Stimulated activated CD4-positive, alpha-beta T cell treated with anti-CD3 and anti-CD28 coated beads, Interleukin-4, amount 100 ng/mL, for 48 hours (primary cell): ENCODE measurements at places on chromosomes 4 and X.

DNA sequence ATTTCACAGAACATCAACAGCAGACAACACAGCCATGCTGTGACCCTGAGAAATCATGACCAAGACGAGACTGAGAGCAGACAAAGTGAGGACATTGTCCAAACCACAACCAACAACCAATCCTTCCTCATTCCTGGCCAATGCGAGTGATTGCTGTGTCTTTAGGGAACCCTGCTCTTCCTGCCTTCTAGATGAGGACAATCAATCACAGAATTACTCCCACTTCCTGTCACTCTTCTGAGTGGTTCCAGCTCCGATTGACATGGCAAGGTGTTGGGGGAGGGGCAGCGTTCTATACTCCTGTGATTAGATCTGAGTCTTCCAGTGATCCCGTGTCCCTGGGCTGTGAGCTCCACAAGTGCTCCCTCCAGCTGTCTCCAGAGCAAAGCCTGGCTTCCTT, 227.8 kb downstream of the STIM2 start:
- no peak for DNase-seq

GRCh38 chr4:3122081-3122563, 47.6 kb downstream of the HTT start:
- no peak for DNase-seq

DNA sequence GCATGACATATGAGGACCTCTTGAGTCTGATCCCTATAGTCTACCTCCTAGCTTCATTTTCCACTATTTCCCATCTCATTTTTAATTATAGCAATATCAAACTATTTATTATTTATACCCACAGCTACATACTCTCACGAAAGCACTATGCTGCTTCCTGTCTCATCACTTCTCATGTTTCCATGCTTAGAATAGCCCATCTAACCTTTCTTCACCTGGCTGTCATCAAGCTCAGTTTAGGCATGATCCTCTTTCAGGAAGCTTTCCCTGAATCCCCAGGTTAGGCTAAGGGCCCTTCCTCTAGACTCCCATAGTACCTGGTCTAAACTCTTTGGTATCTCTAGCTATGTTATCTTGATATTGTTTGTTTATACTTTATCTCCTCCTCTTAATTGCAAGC, 137.8 kb downstream of the TBC1D19 start:
- no peak for DNase-seq

- no peak for DNase-seq
Observed at GRCh38 chrX:13418126-13419097, 98.6 kb upstream of the ATXN3L start.

- DNase-seq, result no peak
Observed at GRCh38 chrX:18885328-18886004, 98.4 kb downstream of the PHKA2 start.

GRCh38 chr4:51885363-51885762, 42.4 kb downstream of the DCUN1D4 start:
- DNase-seq, result no peak

GRCh38 chrX:69073721-69074120, 91.5 kb downstream of the PJA1 start:
- DNase-seq, result no peak

GRCh38 chr4:1205586-1206298, 33.4 kb upstream of the SPON2 start:
- DNase-seq, result no peak

DNA sequence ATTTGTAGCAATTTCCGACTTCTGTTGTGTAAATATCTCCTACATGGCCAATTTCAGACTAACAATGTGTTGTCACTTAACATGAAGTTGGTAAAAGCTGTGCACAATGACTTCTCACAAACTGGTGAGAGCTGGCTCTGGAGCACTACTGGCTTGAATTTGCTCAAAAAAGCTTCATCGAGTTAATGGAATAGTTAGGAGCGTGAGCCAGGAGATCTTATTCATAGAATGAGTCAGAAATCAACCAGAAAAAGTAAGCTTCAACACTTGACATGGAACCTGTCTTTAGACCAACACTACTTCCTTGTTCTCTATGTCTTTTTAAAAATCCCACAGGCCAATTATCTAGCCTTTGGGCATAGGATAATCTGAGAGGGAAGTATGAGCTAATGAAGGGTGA, 7.9 kb upstream of the CHRDL1 start:
- no peak for DNase-seq

- DNase-seq, result no peak
Observed at GRCh38 chr4:185535612-185536410, 504 bp upstream of the PDLIM3 start.

- DNase-seq, result peak; percentile 75
Observed at GRCh38 chrX:37846934-37847732, at the start of gene DYNLT3. TSS of gene DYNLT3 (minus strand) at chrX:37847571. CDS start at chrX:37847510, 61 bp downstream.

- no peak for DNase-seq
Observed at GRCh38 chr4:148651991-148652390, 209.8 kb upstream of the NR3C2 start.

- DNase-seq, result no peak
Observed at GRCh38 chr4:152590179-152591031, 54.5 kb upstream of the FBXW7 start.

- no peak for DNase-seq
Observed at GRCh38 chrX:77446908-77447652, at the start of gene FGF16. TSS of gene FGF16 (plus strand) at chrX:77447389. CDS start at chrX:77447675, 286 bp downstream.

- no peak for DNase-seq
Observed at GRCh38 chr4:105061136-105061696, 85.5 kb upstream of the TET2 start.

GRCh38 chr4:42927946-42928345, 35.4 kb downstream of the GRXCR1 start:
- no peak for DNase-seq

DNA sequence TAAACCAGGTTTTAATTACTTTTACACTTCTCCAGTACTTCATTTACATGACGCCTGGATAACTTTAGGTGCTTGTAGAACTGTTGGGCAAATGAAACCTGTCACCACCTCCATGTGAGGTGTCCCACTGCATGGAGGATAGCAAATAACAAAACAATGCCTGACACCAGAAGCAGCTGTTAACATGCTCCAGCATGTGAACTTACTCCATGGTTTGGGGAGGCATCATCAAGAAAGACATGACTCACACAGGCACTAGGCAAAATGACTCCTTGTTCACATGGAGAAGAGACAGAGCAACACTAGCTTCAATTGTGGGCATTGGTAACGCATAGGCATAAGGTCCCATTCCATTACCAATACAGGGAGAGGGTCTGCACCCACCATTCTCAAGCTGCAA, 198.1 kb upstream of the F9 start:
- DNase-seq, result no peak

DNA sequence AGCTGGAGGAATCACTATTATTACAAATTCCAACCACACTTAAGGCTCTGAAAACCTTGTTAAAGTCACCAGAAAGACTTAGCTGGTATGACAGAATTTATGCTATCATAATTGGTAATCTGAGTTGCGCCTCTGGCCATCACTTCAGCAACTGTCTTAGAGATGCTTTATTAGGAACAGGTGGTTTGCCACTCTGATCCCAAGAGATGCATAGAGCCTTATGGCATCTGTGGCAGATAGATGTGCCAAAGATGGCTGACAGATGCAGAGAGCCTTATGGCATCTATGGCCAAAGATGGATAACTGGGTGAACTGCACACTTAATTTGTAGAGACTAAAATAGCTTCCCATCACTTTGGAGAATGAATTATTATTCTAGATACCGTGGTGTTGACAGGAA, 32.3 kb upstream of the PLAC8 start:
- DNase-seq, result no peak

- no peak for DNase-seq
Observed at GRCh38 chr4:152935631-152936445, at the start of gene FHDC1. TSS of gene FHDC1 (plus strand) at chr4:152936323. CDS start at chr4:152943058, 6,735 bp downstream.

GRCh38 chr4:1637580-1638271, 46.4 kb downstream of the FAM53A start:
- DNase-seq, result no peak

- DNase-seq, result no peak
Observed at GRCh38 chrX:39883666-39884065, 214.1 kb downstream of the BCOR start.

GRCh38 chrX:109739625-109740432, 6.8 kb upstream of the ACSL4 start:
- DNase-seq, result no peak

GRCh38 chr4:22473268-22473667, 42.6 kb downstream of the ADGRA3 start:
- no peak for DNase-seq

GRCh38 chr4:147480891-147481576, at the start of gene EDNRA:
TSS of gene EDNRA (plus strand) at chr4:147481097. CDS start at chr4:147485682, 4,585 bp downstream.
- DNase-seq, result no peak

GRCh38 chr4:163148466-163149336, 18.0 kb downstream of the NAF1 start:
- no peak for DNase-seq

- no peak for DNase-seq
Observed at GRCh38 chr4:53196882-53197771, 168.7 kb downstream of the SCFD2 start.

GRCh38 chrX:34638116-34638515, 19.0 kb downstream of the TMEM47 start:
- no peak for DNase-seq

DNA sequence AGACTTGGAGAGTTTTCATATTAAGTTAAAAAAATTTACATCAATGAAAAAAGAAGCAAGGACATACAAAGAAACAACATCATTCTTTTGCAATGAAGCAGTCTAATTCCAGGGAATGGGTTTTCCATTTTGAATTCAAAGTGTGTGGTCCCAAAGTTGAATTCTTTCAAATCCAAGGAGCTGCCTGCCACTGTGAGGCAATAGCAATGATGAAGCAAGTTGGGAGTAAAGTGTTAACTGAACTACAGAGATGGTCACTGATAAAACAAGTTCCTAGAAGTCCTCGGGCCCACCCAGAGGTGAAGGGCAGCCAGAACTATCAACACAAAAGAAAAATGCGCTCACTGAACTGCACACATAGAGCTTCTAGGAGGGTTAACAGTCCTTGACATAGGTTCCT, 115.9 kb downstream of the RAB28 start:
- no peak for DNase-seq

DNA sequence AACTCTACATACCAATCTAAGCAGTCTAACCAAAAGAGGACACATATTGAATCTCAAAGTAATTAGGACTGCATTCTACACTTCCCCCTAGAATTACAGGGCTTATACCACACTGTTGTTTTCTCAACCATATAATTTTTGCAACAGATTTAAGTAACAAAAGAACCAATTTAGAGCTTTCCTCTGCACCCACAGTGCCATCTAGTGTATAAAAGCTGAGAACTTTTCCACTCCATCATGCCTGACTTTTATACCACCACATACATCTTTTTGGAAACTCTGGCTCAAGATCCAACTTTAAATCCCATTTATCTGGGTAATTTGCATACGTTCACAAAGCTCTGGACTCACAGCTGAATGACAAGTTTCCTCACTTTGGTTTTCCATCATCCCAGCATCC, 99.5 kb downstream of the EFHC2 start:
- DNase-seq, result no peak

DNA sequence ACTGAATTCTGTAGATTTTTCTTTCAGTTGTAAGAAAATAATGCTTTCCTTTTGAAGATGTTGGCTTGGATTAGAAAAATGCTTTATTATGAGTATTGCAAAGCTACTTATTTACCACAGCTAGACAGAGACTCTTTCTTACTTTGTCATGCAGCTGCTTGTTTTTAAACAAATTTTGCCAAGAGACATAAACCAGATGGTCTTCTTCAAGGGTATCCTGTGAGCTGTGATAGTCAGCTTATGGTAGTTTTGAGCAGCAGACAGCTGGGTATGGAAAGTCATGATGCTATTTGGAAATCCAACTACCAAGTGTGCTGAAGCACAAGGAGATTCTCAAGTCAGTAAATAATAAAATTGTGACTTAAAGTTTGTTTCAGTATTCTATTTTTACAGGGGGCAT, 941.5 kb downstream of the DMD start:
- DNase-seq, result no peak

DNA sequence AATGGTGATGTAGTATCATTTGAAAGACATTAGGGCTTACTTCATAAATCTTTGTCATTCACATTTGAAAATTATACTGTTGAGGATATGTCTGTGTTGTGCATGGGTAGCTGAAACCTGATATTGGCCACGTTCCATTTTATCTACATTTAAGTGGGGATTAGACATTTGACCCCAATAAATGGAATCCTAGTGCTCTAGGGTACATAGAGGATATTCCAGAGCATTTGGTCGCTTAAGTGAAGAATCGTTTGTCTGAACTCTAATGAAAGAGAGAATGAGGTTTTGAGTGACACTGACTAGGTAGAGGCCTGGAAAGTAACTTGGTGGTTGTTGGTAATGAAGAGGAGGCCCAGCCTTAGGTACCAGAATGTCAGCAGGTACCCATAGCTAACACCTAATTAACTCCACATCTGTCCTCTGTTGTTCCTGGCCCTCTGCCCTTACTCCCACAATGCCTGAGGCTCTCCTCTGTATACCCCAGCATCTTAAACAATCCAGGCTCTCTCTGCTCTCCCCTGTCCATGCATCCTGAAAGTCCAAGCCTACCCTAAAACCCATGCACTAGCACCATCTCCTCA, 299.5 kb upstream of the KLF3 start:
- DNase-seq, result no peak

DNA sequence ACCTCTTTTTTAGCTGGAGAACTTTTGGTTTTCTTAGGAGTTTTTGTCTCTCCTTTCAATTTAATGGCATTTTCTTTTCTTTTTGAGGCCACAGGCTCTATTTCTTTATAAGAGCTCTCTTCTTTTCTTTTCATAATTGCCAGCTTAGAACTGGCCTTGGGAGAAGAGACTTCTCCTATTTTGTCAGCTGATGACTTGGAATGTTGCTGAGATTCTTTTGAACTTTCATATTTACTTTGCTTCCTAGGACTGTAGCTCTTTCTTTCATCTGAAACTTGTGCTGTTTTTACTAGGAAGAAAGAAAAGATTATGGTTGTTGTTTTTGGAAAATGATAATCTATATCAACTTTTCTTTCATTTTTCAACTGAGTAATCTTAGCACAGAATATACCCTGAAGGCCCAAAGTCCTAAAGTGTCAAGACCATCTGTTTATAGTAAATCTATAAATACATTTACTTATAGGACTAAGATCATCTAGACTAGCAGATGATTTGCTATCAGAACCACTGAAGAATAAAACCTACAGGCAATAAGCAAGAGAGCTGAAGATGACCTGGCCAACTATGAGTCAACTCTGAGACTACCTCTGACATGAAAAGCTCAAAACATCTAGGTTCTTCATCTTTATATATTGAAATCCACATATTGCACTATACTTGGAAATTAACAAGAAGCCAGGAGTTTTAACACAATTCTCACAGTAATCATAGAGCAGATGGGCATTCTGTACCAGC, 45.6 kb downstream of the RFC1 start:
- no peak for DNase-seq

GRCh38 chrX:44400588-44400987, 57.1 kb upstream of the EFHC2 start:
- DNase-seq, result peak; percentile 15

GRCh38 chr4:163243297-163243981, 76.7 kb upstream of the NAF1 start:
- no peak for DNase-seq

GRCh38 chrX:32572644-32573043, 638.7 kb downstream of the DMD start:
- no peak for DNase-seq

DNA sequence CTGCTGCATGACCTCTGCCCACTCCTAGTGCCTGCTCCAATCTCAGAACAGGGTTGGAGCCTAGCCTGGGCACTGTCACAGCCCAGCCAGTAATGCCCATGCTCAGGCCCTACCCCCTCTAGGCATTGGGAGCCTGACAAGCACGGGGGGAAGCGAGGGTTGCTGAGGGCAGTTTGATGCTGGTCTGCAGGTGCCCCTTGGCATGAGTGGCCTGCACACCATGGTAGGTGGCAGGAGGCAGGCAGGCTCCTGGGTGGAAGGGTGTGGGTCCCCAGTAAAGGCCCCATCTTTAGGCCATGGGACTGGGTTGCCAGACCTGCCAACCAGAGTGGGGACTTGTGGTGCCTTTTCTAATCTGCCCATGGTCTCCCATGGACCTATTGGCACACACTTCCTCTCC, 72.1 kb upstream of the DCAF12L2 start:
- no peak for DNase-seq
